Pancreas (tissue), 10 donors: ENCODE measurements at places on chromosomes 11 and 22. TPM values are rescaled to one million over a fixed set of nuclear protein-coding genes. Genes with fewer than 3 reads are reported as not detected.

The NCF4 gene
- 7.1 TPM for total RNA-seq

The RAB36 gene
- total RNA-seq, result 1.2 TPM

The NPAS4 gene
- not detected for total RNA-seq

The LRP5 gene
- total RNA-seq, result 50.6 TPM

The MUC2 gene
- not detected for total RNA-seq

The SPINDOC gene
- total RNA-seq, result 4.2 TPM

GRCh38 chr11:76135491-76135890 is 70.8 kb downstream of the WNT11 start:
- no peak overlapping the region for H3K4me3 ChIP-seq
- peaks cover 13% of the 10 kb centered on the region for H3K4me1 ChIP-seq
- H3K27ac ChIP-seq, result no peak overlapping the region
- no peaks in the 10 kb centered on the region for H3K36me3 ChIP-seq
- H3K27me3 ChIP-seq, result no peaks in the 10 kb centered on the region

DNA sequence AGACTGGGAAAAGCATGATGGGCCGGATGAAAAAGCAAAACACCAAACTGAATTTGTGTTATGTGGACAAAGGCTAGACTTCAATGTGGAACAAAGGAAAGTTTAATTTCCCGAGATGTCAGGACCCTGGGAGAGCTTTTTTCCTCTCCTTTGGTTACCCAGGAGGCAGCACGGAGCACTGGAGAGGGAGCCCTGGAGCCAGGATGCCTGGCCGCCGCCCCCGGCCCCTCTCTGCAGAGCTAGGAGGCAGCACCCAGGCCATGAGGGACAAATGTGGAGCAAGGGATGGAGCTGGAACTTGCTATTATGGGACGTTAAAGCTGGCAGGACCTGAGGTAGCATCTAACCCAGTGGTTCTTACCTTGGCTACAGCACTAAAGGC is 108.9 kb downstream of the MORC2 start:
- no peaks in the 10 kb centered on the region for H3K4me1 ChIP-seq
- no peak for DNase-seq
- H3K27ac ChIP-seq, result no peak overlapping the region
- no peaks in the 10 kb centered on the region for H3K36me3 ChIP-seq

DNA sequence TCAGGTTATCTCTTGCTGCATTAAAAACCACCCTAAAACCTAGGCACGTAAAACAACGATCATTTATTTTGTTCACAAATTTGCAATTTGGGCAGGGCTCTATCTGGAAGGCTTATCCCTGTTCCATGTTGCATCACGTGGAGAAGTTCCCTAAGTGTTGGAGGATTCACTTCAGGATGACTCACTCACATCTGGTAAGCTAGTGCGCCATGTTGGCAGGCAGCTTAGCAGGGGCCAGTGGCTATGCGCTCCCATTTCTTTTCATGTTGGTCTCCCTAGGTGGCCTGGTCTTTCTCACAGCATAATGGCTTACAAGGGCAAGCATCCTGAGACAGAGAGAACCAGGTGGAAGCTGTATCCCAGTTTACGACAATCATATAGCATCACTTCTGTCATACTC is 226.8 kb downstream of the BLID start:
- no peak for DNase-seq
- H3K27me3 ChIP-seq, result no peaks in the 10 kb centered on the region
- H3K4me3 ChIP-seq, result no peak overlapping the region
- H3K36me3 ChIP-seq, result no peaks in the 10 kb centered on the region

- no peak overlapping the region for H3K4me3 ChIP-seq
- no peaks in the 10 kb centered on the region for H3K4me1 ChIP-seq
- H3K36me3 ChIP-seq, result peaks cover 5% of the 10 kb centered on the region
- DNase-seq, result no peak
- H3K27ac ChIP-seq, result no peak overlapping the region
These were observed 76.1 kb downstream of the CABIN1 start for GRCh38 chr22:24087071-24087795.

- H3K36me3 ChIP-seq, result peaks cover 8% of the 10 kb centered on the region
- H3K4me1 ChIP-seq, result peaks cover 24% of the 10 kb centered on the region
- no peaks in the 10 kb centered on the region for H3K27me3 ChIP-seq
- no peak overlapping the region for H3K27ac ChIP-seq
- H3K4me3 ChIP-seq, result no peak overlapping the region
- no peak for DNase-seq
These were observed 21.3 kb downstream of the TRIM44 start for GRCh38 chr11:35683728-35684339.

DNA sequence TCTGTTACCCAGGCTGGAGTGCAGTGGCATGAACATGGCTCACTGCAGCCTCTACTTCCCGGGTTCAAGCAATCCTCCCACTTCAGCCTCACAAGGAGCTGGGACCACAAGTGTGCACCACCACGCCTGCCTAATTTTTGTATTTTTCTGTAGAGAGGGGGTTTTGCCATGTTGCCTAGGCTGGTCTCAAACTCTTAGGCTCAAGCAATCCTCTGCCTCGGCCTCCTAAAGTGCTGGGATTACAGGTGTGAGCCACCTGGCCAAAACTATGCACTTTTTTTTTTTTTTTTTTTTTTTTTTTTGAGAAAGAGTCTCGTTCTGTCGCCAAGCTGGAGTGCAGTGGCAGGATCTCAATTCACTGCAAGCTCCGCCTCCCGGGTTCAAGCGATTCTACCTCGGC is 12.4 kb upstream of the CLDN5 start:
- H3K27me3 ChIP-seq, result no peaks in the 10 kb centered on the region
- H3K4me1 ChIP-seq, result no peaks in the 10 kb centered on the region
- H3K27ac ChIP-seq, result no peak overlapping the region
- no peak for DNase-seq

DNA sequence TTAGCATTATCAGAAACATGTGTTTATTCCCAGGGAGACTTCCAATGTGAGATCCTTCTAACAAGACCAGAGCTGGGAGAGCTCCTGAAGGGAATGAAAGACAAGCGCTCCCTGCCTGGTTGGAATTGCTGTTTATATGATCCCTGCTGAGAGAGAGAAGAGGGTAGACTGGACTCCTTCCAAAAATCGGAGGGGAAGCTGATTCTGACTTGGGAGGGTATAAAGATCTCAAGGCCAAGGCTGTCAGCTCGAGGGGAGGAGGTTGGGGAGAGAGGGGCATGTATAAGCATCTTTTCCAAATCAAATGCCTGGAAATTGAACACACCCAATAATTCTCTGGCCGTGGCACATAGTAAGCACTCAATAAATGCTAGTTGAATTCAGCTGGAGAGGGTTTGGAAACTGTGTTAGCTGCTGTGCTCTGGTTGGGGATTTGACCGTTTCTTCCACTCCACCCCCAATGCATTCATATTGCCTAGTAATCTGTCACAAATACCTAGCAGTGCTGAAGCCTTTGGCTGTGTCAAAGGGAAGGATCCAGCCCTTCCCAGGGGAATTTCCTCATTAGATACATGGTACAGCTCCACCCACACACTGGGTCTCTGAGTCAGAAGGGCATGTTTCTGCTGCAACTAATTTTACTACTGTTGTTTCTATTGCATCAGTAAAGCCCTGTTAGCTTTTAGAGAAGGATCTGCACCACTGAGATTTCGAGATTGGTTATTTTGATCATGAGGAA is 61.5 kb downstream of the CACNG2 start:
- peaks cover 6% of the 10 kb centered on the region for H3K4me1 ChIP-seq
- H3K27me3 ChIP-seq, result no peaks in the 10 kb centered on the region
- no peaks in the 10 kb centered on the region for H3K36me3 ChIP-seq
- H3K27ac ChIP-seq, result no peak overlapping the region
- no peak overlapping the region for H3K4me3 ChIP-seq

DNA sequence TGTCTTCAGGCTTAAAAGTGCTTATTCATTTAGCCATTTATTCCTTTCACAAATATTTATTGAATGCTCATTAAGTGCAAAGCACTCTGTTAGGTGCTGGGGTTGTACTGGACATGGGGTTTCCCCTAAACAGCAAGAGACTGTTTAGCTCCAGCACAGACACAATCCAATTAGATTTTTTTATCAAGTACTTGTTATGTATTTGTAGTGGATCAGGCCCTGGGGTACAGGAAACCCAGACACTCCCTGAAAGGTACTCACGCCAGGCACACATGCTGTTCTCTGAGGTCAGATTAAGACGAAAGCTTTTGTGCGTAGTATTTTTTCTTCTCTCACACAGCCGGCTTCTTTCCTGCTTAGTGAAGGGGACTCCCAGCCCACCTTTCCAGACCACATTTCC is 218.1 kb upstream of the PLET1 start:
- no peaks in the 10 kb centered on the region for H3K27me3 ChIP-seq
- no peak for DNase-seq
- no peaks in the 10 kb centered on the region for H3K4me1 ChIP-seq

DNA sequence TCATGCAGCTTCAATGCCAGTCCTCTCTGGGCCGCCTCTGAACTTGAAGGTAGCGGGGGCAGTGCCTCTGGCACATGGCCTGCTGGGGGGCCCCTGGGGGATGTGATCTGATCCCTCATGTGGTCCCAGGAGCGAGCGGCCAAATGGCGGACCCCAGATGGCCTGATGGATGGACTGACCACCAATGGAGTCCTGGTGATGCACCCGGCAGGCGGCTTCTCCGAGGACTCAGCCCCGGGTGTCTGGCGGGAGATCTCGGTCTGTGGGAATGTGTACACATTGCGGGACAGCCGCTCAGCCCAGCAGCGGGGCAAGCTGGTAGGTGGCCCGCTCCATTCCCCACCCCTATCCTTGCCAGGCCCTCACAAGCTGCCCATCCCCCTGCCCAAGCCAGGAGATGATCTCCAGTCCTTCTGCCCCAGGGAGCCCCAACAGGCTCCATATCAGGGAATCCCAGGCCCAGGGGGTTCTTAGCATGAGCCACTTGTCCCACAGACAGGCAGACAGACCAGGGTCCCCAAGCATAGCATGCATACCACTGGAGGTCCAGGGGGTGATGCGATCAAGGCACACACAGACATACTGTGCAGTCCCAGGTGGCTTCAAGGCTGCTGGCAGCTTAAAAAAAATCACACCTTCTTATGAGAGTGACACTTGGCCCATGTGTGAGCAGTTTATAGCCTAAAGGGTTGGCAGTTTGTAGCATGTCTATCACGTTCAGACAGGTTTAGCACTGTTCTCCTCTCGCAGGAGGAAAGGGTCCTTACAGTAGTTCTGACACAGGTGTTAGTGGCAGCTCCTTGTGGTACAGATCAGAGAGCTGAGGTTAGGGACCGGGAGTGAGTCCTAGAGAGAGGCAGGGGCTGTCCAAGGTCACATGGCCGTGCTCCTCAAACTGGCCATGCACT is 6.4 kb upstream of the DPP3 start:
- no peak overlapping the region for H3K4me3 ChIP-seq
- no peaks in the 10 kb centered on the region for H3K36me3 ChIP-seq
- H3K27me3 ChIP-seq, result no peaks in the 10 kb centered on the region

DNA sequence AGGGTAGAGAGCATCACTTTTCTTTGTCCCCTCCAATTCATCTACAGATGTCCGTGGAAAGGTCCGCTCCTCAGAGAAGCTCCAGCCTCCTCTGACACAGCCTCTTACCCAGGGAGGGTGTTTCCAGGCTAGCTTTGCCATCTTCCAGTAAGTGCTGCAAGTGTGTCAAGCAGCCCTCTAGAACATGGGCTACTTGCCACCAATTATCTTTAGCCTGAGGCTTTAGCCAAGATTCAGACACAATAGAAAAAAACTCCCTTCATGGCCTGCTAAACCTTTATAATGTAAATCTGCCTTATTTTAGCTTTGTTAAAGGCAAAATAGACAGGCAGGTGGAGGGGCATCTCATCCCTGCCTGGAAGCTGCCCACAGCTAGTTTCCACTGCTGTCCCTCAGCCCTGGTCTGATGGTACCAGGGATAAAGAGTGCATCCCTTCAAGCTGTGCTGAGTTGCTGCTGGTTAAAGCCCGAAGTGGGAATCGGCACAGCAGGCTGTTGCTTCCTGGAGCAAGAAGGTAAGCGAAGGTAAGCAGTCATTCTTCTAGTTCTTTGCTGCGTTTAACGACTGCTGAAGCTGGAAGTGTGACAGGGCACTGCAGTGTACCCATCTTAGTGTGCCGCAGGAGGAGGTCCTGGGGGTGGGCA is 190.1 kb upstream of the E2F8 start:
- peaks cover 31% of the 10 kb centered on the region for H3K4me1 ChIP-seq
- H3K36me3 ChIP-seq, result no peaks in the 10 kb centered on the region
- peak overlapping the region; percentile 53 for H3K27ac ChIP-seq
- H3K4me3 ChIP-seq, result no peak overlapping the region

DNA sequence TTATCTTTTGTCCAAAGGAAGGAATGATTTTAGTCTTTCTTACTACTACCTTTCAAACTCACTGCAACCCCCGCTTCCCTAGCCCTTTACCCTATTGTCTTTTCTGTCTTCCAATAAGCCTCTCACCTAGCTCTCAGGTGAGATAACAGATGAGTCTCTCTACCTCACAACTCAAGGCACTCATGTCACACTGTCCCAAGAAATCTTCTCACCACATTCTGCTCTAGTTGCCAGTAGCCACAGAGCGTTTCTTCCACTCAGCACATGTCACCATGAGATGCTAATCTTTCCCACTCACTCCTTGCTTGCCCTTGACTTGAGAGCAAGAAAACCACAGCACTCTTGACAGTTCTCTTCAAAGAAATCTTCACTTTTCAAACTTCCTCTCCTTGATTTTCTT is 32.7 kb upstream of the TMEM41B start:
- DNase-seq, result no peak
- H3K27ac ChIP-seq, result no peak overlapping the region

DNA sequence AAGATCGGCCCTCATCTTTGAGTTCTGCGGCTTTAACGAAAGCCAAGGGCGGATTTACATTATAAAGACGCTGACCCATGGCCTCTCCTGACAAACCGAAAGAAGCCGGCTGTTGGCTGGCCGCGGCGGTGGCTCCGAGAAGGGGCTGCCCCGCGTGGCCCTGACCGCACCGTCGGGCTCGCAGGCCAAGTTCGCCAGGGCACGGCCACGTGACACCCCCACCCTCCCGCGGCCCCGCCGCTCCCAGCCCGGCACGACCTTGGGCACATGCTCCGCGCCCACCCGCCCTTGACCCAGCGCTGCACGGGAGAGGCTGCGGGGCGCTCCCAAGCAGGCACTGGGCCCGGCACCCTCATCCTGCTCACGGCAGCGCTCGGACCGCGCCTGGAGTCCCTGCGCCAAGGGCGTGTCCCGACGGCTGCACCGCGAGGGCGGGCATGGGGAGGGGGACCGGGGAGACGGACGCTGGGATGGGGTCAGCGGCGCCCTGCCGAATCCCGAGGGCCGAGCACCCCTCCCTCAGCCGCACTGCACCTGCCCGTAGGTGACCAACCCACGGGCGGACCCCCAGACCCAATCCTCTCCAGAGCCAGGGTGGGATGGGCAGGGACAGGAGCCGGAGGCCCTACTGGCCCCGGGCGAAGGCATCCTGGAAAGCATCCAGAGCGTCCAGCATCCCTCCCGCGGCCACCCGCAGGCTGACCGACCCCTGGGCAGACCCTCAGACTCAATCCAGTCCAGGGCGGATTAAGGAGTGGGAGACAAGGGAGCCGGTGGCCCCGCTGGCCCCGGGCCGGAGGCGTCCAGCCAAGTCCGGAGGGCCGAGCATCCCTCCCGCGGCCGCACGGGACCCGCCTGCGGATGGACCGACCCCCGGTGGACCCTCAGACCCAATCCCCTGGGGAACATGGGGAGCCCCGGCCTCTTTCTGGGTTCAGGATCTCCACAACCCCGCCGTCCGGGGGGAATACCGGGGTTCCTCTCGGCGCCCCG is 759 bp downstream of the CPT1A start:
- H3K36me3 ChIP-seq, result no peaks in the 10 kb centered on the region
- peak; percentile 87 for DNase-seq
- no peaks in the 10 kb centered on the region for H3K27me3 ChIP-seq
- peaks cover 25% of the 10 kb centered on the region for H3K4me1 ChIP-seq
- H3K4me3 ChIP-seq, result peak overlapping the region; percentile 79

- no peaks in the 10 kb centered on the region for H3K4me1 ChIP-seq
- H3K4me3 ChIP-seq, result no peak overlapping the region
- no peaks in the 10 kb centered on the region for H3K36me3 ChIP-seq
- no peak overlapping the region for H3K27ac ChIP-seq
These were observed 33.7 kb upstream of the SLC17A6 start for GRCh38 chr11:22304337-22304961.
